T-helper 1 cell (primary cell): ENCODE measurements at places on chromosomes 11 and 22.

DNA sequence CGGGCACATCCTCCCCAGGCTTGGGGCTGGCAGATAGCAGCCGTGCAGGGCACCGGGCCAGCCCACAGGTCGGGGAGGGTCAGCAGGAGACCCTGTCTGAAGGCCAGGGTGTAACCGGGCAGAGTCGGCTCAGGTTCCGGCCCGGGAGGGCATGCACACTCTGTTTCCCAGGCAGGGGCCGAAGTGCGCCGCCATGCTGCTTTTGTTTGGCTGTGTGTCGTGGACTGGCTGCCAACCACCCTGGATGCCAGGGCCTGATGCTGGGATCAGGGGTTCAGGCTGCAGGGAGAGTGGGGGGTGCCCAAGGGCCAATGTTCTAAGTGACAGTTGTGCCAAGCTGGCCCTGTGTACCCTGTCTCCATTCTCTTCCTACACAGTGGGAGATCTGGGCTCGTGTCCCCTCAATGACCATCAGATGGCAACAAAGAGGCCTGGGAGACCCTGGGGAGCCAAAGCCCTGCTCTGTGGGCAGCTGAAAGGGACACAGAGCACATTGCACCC, 120.9 kb upstream of the B3GAT1 start:
- DNase-seq = no peak

- no peak for DNase-seq
Measured at GRCh38 chr11:40434926-40435325, 1024.5 kb downstream of the LRRC4C start.

GRCh38 chr11:7793233-7793632, 3.5 kb downstream of the OR5P2 start:
- DNase-seq = no peak

DNA sequence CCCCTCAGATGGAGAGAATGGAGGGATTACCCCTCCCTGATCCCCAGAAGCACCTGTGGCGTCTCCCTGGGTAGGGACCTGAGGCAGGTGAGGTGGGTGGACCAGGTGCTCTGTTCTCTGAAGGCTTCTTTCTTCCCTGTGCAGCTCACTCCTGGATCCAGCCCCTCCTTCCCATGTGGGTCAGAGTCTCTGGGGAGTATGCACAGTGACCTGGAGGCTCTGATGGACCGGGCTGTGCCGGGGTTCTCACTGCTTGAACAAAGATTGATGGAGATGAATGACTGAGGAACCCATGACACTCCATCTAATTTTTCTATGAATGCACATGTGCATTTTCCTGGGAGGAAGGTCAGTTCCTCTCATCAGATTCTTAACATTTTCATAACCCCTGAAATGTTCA, 78.6 kb upstream of the SHANK2 start:
- DNase-seq = no peak

DNA sequence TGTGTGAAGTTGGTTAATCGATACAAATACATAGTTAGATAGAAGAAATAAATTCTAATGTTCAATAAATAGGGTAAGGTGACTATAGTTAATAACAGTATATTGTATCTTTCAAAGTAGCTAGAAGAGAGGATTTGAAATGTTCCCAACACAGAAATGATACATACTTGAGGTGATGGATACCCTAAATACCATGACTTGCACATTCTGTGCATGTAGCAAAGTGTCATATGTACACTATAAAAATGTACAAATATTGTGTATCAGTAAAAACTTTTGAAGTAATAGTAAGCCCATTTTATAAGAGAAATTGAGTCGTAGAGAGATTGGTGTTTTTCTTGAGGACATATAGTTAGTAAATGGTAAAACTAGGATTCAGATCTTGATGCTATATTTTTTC, 56.4 kb upstream of the PGR start:
- no peak for DNase-seq

DNA sequence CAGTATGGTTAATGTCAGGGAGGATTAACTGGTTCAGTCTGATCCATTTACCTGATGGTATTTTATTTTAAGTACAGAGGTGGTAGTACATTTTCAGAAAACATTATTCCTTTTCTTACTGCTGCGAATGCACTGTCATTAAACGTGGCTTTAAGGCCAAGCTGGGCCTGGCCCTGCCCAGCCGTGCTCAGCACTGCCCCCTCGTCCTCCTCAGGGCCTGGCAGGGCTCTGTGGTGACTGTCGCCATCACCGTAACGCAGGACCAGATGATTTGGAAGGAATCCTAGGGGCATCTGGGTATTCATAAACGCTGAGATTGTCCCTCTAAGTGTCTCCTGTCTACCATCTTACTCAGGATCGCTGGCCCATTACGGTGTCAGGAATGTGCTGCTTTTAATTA, 302.0 kb downstream of the TBC1D22A start:
- no peak for DNase-seq

GRCh38 chr11:5600374-5600851, 4.0 kb downstream of the TRIM6 start:
- DNase-seq = no peak

GRCh38 chr22:38144025-38144405, 33.5 kb upstream of the BAIAP2L2 start:
- no peak for DNase-seq

- DNase-seq = no peak
Measured at GRCh38 chr11:3340025-3340424, 38.9 kb downstream of the ZNF195 start.

- DNase-seq = no peak
Measured at GRCh38 chr22:49203091-49203858, 624.4 kb downstream of the BRD1 start.

- no peak for DNase-seq
Measured at GRCh38 chr11:43936076-43936475, 6.4 kb upstream of the C11orf96 start.
